Kidney (tissue), 22 donors: ENCODE measurements at places on chromosomes 16 and 17. TPM values are rescaled to one million over a fixed set of nuclear protein-coding genes. Genes with fewer than 3 reads are reported as not detected.

Gene HEATR9
- polyA plus RNA-seq, result not detected

Gene P4HB
- 411 TPM for polyA plus RNA-seq

Gene PRR11
- 0.26 TPM for polyA plus RNA-seq

Gene TBC1D3D
- 3.4 TPM for polyA plus RNA-seq

Gene CDRT15L2
- polyA plus RNA-seq, result not detected

Gene CRYM
- 80.9 TPM for polyA plus RNA-seq

Gene UMOD
- polyA plus RNA-seq, result 4,168 TPM

Gene NPIPA8
- 4.8 TPM for polyA plus RNA-seq

Gene EVPL
- 11.1 TPM for polyA plus RNA-seq

Gene USP32
- polyA plus RNA-seq, result 14.6 TPM

Gene RNU2-1
- polyA plus RNA-seq, result not detected

Gene CCDC47
- 50.9 TPM for polyA plus RNA-seq

Gene TP53TG3C
- polyA plus RNA-seq, result not detected

Gene CA4
- polyA plus RNA-seq, result 102 TPM

Gene TNFAIP1
- polyA plus RNA-seq, result 28.9 TPM

Gene PDE6G
- 5.4 TPM for polyA plus RNA-seq

Gene CCL8
- not detected for polyA plus RNA-seq

Gene DUSP3
- 126 TPM for polyA plus RNA-seq

Gene ALOXE3
- not detected for polyA plus RNA-seq

Gene CUEDC1
- polyA plus RNA-seq, result 33.0 TPM

Gene LDHD
- 73.3 TPM for polyA plus RNA-seq

Gene FBF1
- 5.7 TPM for polyA plus RNA-seq

Gene SLC5A10
- polyA plus RNA-seq, result 16.5 TPM

Gene DNASE1
- 116 TPM for polyA plus RNA-seq

Gene SUMO2
- 279 TPM for polyA plus RNA-seq

Gene CCDC154
- polyA plus RNA-seq, result 1.8 TPM

Gene KRT25
- not detected for polyA plus RNA-seq

Gene RRN3
- 12.3 TPM for polyA plus RNA-seq

Gene IL34
- 5.9 TPM for polyA plus RNA-seq

Gene DNAAF8
- polyA plus RNA-seq, result 4.0 TPM

Gene CHD9
- 9.4 TPM for polyA plus RNA-seq

Gene GPR139
- polyA plus RNA-seq, result not detected

Gene SLFN14
- not detected for polyA plus RNA-seq

Gene SLFN11
- polyA plus RNA-seq, result 4.0 TPM

Gene ZC3H7A
- 23.8 TPM for polyA plus RNA-seq

Gene ARHGAP44
- polyA plus RNA-seq, result 3.7 TPM

Gene SLC2A4
- 2.8 TPM for polyA plus RNA-seq

Gene ABCC6
- 54.5 TPM for polyA plus RNA-seq

Gene HOXB7
- polyA plus RNA-seq, result 49.6 TPM

Gene TK2
- polyA plus RNA-seq, result 31.0 TPM

Gene XYLT1
- polyA plus RNA-seq, result 0.52 TPM

Gene SPIRE2
- 2.9 TPM for polyA plus RNA-seq

Gene KRTAP3-1
- polyA plus RNA-seq, result not detected

Gene MT1M
- polyA plus RNA-seq, result 15.3 TPM

Gene PIK3R5
- polyA plus RNA-seq, result 0.45 TPM
